ENCODE measurements at places on chromosomes 11 and 22. TPM values are rescaled to one million over a fixed set of nuclear protein-coding genes. Genes with fewer than 3 reads are reported as not detected.

CHST1 gene
- total RNA-seq: 4.4 TPM

CRYAB gene
- 59.0 TPM for total RNA-seq

CNTF gene
- total RNA-seq: not detected

- no peak for DNase-seq
Observed at GRCh38 chr22:46353483-46354105, 18.1 kb downstream of the TRMU start.

GRCh38 chr11:123211981-123212380 is 16.9 kb upstream of the CLMP start:
- DNase-seq: no peak

- no peak for DNase-seq
Observed at GRCh38 chr22:49268924-49269323, 558.7 kb downstream of the BRD1 start.

OR5P2 gene
- total RNA-seq: 0.91 TPM
